ENCODE measurements at places on chromosomes 12 and 14. TPM values are rescaled to one million over a fixed set of nuclear protein-coding genes. Genes with fewer than 3 reads are reported as not detected.
A peak's percentile ranks its signal among the peaks of the same experiment; 100 is the strongest.

C1QL4 gene
- total RNA-seq, result not detected

CACNA2D4 gene
- 0.97 TPM for total RNA-seq

RNASE4 gene
- total RNA-seq, result 7.4 TPM

DNA sequence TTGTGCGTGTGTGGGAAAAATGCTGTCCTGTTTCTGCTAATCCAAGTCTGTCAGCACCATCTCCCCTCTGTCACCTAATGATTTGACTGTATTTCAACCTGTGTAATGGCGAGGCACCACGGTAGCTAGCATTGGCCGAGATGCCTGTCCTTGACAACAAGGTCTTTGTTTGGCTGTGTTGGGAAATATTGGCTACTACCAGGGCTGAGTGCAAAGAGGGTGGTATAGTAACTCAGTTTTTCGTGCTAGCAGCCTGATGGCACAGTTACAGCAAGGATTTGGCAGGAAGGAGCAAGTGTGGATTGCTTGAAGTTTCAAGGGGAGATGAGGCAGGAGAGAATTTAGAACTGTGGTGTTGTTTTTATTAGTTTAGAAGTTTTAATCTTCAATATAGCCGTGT is 440.3 kb upstream of the RGS6 start:
- DNase-seq, result peak; percentile 18

GRCh38 chr14:56150645-56151345 is 32.6 kb downstream of the PELI2 start:
- no peak for DNase-seq

DNA sequence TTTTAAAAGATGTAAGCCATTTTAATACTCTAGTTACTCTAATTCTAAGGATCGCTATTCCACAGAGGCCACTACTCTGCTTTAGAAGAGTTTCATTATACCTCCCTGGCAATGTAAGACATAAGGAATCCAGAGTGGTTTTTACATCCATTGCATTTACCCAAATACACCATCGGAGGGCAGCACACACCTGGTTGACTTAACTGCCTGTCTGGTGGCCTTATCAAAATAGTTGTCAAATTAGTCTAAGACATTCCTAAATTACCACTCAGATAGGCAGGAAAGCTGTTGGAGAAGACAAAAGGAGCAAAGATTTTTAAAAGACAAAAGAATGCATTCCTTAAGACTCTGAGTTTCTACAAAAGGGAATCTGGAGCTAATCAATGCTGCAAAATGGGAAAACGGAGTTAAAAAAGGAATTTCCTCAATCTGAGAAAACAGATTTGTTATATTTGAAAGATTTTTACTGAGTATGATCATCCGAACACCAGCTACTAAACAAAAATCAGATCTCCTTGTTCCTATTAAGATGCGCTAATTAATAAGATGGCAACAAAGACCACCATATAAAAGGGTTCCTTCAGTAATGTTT is 33.8 kb upstream of the FGD4 start:
- peak; percentile 79 for DNase-seq

GRCh38 chr14:93173943-93174395 is 10.7 kb downstream of the MOAP1 start:
- no peak for DNase-seq

GRCh38 chr12:4034921-4035320 is 161.7 kb upstream of the PARP11 start:
- DNase-seq, result peak; percentile 80

GRCh38 chr14:37179896-37180502 is 7.6 kb upstream of the SLC25A21 start:
- no peak for DNase-seq

DNA sequence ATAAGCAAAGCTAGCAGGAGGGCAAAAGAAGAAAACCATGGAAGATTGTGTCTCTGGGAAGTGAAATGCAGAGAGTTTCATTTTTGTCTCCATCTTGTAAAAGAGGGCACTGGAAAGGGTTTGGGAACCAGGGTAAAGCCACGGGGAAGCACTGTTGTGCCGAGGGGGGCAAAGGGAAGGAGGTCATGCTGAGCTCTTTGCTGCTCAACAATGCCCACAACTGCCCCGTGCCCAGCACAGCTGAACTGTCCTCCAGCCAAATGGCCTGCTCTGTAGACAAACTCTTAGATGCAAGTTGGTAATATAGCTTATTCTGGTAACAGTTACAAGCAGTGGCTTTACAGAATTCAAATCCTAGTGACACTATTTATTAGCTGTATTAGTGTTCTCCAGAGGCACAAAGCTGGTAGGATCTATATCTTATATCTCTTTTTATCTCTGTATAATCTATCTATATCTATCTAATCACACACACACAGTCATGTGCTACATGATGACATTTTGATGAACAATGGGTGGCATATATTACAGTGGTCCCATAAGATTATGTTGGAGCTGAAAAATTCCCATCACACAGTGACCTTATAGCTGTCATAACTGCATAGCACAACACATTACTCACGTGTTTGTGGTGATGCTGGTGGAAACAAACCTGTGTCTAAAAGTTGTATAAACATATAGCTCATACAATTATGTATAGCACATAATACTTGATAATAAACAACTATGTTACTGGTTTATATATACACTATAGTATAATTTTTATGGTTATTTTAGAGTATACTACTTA is 203.4 kb upstream of the DDHD1 start:
- peak; percentile 65 for DNase-seq

- no peak for DNase-seq
Observed at GRCh38 chr12:130419116-130419515, 81.4 kb downstream of the PIWIL1 start.

GRCh38 chr12:65106948-65107347 is 14.2 kb downstream of the WIF1 start:
- DNase-seq, result peak; percentile 11

DNA sequence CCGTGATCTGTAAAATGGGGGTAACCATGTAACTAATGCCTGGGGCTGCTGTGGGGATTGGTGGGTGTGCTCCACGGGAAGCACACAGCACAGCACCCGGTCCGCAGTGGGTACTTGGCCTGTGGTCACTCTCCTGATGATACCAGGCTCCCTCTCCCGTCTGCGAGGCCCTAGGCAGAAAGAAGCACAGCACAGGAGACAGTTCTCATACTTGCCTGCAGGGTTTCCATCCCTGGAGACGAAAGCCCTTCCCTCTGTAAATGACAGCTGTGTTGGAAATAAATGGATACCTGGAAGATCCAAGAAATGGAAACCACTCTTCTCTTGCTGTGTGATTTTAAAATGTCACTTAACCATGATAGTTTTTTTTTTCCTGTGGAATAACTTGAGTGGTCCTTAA is 7.9 kb upstream of the PRMT8 start:
- no peak for DNase-seq

- no peak for DNase-seq
Observed at GRCh38 chr14:64412237-64412636, 24.1 kb downstream of the MTHFD1 start.

- DNase-seq, result no peak
Observed at GRCh38 chr12:121798787-121799155, 5.0 kb upstream of the SETD1B start.

DNA sequence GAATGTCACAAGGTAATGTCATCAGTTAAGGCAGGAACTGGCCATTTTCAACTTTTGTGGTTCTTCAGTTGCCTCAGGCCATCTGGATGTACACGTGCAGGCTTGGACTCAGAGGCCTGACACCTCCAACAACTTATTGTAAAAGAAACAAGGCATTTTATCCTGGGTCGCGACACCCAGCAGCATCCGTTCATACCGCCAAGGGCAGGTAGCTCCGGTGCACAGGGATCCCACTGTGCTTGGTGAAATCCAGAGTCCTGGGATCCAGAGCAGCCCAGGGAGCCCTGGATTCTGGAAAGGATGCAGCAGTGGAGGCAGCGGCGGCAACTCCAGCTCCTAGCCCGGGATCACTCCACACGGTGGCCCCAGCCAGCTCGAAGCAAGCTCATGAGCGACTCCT is 380.9 kb upstream of the STXBP6 start:
- no peak for DNase-seq

GRCh38 chr12:108604208-108604941 is 6.5 kb upstream of the TMEM119 start:
- no peak for DNase-seq

- peak; percentile 2 for DNase-seq
Observed at GRCh38 chr12:30197392-30198057, 413.8 kb upstream of the TMTC1 start.

DNA sequence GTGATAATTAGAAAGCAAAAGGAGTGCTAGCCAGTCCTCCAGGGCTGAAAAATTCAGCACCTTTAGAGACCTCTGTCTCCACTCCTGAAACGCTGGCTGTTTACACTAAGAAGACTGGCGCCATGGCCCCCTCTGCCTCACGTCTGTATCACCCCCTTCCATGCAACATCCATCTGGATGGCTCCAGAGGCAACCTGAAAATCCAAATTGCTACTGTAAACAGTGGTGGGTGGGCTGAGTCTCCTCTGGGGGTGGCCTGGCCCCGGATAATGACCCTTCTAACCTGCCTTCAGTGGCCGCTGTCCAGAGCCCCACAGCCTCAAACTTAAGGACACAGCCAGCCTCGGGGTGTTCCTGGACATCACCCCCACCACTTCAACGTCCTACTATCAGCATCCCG is 1.4 kb downstream of the PRKD1 start:
- DNase-seq, result no peak

DNA sequence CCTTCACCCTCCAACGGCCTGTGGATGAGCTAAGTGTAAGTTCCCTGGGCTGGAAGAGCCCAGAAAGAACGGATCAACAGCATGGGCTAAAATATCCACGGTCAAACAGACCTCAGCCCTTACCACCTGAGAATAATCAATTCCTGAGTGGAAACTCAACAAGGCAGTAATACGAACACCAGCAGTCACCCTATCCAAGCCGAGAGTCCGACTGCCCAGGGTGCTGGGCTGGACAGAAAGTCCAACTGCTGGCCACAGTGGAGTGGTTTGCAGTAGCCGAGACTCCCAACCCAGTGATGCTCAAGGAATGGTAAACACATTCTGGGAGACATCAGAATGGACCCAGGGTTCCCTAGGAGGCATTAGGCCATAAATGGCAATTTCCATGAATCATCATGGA is 36.8 kb downstream of the ANO2 start:
- DNase-seq, result no peak

Measured in fibroblast of villous mesenchyme (primary cell).